ENCODE measurements at places on chromosomes 11 and 22.
A peak's percentile ranks its signal among the peaks of the same experiment; 100 is the strongest.

GRCh38 chr11:7656704-7657103 is 16.6 kb downstream of the CYB5R2 start:
- DNase-seq: no peak

DNA sequence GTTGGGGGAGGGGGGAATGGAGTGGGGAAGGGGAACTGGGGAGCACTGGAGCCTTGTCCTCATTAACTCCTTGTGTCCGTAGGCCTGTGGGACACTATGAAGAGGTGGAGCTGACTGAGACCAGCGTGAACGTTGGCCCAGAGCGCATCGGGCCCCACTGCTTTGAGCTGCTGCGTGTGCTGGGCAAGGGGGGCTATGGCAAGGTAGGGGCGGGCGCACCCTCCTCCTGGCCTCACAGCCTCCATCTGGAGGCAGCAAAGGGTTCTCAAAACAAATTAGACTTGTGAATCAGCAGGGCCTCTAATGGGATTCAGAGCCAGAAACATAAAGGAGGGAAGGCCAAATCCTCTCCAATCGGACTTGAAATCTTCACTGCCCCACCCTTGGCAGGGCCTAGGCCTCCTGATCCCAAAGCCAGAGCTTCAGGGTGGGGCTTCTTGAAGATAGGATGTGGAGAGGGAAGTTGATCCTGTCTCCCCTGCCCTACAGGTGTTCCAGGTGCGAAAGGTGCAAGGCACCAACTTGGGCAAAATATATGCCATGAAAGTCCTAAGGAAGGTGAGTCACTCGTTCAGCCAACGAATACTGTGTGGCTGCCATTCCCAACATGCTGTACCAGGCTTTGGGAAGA is 859 bp downstream of the RPS6KB2 start:
- DNase-seq: no peak

DNA sequence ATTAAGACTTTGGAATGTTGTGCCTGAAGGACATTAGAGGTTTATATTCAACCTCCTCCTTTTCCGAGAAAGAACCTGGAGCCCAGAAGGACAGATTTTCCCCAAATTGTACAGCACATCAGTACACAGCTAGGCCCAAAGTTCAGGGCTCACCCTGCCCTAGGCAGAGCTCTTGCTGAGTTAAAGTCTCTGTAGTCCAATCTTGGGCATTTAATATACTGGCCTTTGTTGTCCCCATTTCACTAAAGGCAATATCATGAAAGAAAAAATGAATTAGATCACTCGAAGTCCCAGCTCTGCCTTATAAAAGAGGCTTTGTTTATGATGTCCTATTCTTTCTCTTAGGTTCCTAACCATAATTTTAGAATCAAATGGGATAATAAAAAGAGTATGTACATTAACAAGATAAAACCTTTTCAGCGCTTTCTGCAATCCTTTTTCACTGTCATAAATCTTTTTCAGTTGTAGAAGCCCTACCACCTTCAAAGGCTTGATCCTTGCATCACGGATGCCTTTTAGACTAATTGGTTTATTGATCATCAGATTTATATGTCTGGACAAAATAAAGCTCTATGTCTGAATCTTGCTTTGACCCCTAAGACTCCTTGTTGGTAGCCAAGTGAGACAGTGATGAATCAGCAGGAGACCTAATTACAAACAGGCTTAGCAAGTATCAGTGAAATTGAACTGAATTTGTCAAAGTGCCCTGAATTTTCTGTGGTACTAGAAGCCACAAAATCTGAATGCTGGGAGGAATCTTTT is 39.8 kb downstream of the RELT start:
- DNase-seq: no peak

- DNase-seq: no peak
These were observed 25.5 kb downstream of the UVRAG start for GRCh38 chr11:75840522-75840921.

DNA sequence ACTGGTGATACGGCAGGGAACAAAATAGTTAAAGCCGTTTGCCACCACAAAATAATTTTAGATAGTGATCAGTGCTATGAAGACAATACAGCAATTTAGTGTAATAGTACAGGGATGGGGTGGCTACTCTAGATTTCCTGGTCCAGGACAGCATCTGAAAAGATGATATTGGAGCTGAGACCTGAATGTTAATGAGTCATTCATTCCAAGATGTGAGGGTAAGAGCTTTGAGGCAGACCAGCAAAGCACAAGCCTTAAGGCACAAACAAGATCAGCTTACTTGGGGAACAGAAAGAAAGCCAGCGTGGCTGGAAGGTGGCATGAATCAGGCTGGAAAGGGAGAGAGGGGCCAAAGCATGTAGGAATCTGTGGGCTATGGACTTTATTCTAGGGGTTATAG is 132.3 kb downstream of the TRIM44 start:
- DNase-seq: no peak

DNA sequence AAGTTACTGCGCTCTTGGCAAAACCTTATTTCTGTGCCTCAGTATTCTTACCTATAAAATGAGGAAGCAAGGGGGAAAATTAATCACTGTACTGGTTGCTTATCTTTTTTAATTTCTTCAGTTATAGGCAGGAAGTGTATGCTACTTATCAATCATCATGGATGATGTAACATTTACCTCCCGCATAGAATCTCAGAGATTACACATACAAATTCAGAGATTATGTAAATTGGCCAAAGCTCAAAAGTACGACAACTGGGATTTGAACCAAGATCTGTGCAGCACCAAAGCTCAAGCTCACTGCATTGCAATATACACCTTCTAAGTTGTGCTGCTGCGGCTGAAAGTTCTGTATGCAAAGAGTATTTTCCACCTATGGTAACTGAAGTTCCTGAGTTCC is 83.0 kb downstream of the PDHX start:
- no peak for DNase-seq

DNA sequence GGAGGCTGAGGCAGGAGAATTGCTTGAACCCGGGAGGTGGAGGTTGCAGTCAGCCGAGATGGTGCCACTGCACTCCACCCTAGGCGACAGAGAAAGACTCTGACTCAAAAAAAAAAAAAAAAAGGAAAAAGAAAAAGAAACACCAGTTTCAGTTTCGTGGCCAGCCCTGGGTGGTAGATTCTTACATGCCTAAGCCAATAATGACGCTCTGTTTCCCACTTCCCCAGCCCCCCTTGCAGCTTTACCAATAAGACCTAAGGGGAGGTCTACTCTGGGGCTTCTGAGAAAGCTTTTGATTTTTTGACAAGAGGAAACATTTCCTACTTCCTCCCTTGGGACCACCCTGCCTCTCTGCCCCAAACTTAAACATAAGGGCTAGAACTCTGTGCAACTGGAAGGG is 30.0 kb upstream of the PTPRJ start:
- DNase-seq: peak; percentile 67

GRCh38 chr11:114274637-114275036 is 21.6 kb upstream of the NNMT start:
- DNase-seq: no peak

- DNase-seq: no peak
These were observed 152.8 kb downstream of the CHST1 start for GRCh38 chr11:45512471-45513148.

- no peak for DNase-seq
These were observed 120.3 kb downstream of the ETS1 start for GRCh38 chr11:128467041-128467440.

DNA sequence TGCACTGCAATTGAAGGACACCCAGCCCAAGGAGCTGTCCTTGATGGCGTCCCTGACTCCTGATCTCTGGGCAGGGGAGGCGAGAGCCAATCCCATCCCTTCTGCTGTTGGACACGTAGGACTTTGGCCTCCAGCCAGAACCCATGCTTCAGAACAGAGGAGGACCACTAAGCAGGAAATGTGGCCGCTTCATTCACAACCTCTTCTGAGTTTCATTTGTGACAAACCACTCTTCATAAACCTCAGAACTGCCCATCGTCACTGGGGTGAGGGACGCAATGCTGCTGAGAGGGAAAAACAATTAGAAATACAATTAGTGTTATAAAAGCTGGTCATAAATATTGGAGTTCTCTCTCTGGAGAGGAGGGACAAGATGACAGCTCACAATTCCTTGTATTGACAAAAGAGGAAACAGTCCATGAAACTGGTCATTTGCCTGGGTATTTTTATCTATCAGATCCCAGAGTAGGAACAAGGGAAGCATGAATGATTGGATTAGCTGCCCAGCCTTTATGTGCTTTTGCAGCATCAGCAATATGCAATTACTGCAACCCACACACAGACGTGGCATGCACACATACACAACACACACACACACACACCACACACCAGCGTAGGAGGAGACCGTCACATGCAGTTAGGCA is 216.5 kb upstream of the CADM1 start:
- no peak for DNase-seq

DNA sequence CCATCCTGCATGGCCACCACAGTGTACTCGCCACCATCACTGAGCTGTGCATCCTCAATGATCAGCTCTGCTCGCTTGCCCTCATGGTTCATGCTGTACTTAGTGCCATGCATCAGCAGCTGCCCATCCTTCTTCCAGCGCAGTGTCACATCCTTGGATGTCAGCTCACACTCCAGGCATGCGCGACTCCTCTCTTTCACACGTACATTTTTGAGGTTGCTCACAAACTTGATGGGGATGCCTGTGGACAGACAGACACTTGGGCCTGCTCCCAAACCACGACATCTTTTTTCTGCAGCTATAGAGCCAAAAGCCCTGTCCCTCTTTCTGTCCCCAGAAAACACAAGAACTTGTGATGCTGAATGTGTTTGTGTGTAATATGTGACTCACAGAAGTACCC is 10.5 kb downstream of the IGSF22 start:
- no peak for DNase-seq

DNA sequence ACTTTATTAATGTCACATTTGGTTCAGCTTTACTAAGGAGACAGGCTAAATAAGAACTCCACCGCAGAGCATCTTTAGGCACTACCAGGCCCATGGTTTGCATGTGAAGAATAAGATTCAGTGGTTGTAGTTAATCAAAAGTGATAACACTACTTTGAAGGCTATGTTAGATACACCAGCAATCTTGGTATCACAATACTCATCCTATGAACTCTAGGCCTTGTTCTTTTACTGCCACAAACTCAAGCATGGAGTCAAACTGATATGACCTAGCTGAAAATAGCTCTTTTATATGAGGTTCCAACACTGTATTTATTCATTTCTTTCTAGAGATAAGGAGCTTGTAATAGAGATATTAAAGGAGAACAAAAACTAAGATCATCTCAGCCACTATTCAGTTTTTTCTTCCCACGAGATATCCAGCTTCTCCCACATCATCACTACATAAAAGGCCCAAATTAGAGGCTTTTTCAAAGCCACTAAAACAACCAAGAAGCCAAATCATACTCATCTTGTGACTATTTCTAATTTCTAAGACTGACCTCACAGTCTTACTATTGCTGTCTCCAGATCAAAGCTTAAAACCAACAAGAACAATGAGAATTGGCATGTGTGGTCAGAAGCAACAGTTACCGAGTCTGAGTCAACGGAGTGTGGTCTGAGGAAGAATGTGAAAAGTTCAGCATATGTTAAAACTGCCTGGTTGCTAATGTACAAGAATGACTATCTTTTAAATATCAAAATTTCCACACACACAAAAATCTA is 25.1 kb upstream of the GUCY1A2 start:
- no peak for DNase-seq

DNA sequence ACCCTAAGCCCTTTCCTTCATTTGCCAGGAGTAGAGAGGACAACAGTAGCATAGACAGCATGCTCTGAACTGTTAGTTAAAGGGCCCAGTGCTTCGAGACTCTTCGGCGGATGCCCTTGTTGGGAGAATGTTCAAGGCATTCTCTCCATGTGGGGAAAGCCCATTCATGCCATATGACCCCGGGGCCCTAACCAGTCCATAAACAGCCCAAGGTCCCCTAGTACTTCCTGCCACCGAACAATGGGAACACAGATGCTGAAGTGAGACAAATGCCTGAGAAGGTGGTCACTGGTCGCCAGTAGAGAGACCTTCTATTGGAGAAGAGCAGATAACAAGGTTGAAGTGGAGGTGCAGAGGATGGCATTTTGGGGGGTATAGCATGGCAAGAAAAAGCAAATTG is 80.7 kb downstream of the FLI1 start:
- DNase-seq: no peak

DNA sequence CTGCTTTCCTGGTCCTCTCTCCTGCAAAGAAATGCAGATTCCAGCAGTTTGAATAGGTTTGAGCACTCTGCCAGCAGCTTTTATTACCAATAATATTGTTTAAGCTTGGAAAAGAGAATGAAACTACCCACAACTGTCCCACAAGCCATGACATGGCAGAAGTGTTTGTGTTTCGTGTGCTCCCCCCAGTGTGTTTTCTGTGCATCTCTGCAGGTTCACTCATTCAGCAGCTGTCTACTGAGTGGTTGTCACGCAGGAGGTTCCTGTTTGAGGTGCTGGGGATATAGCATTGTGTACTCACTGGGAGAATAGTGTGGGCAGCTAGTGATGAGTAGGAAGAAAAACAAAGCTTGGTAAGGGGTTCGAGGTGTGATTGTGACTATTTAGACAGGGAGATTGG is 55.3 kb upstream of the SUSD2 start:
- no peak for DNase-seq

- DNase-seq: no peak
These were observed 506 bp downstream of the MCM5 start for GRCh38 chr22:35400501-35400790.

- no peak for DNase-seq
These were observed 109.3 kb downstream of the ARFGAP2 start for GRCh38 chr11:47067401-47067800.

GRCh38 chr22:41656556-41656955 is 32.1 kb downstream of the SNU13 start:
- no peak for DNase-seq

DNA sequence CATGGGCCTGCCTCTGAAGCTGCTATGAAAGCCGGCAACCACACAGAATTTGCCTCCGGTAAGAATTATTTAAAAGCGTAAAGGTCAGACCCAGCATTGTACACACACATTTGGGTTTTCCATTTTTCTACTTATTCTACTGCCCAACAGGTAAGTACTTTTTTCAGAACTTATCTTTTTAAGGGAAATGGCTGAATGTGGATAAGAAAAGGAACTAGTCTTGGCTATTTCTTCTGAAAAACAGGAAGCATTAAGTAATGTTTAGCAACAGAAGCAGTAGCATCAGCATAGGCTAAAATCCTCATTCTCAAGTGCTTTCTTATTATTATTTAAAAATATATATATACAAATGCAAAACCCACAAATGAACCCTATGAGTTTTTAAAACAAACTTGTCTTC is 103.1 kb downstream of the MPPED2 start:
- DNase-seq: no peak

- DNase-seq: no peak
These were observed 99.8 kb downstream of the ARL14EP start for GRCh38 chr11:30422447-30423278.

DNA sequence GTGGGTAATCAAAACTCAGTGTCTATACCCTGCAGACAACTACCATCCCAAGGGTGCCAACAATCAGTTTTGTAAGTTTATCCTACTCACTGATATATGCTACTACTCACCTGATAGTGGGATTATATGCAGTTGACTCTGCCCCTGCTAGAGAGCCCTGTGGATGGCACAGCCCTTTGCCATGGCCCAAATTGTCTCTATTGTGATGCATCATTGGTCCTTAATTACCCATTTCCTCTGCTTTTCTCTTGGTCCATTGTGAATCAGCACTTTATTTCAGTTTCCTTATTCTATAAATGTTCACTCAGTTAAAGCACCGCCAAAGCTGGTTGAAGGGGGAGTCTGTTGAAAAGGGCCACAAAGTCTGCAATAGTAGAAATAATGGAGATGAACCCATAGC is 42.3 kb downstream of the PLAAT5 start:
- no peak for DNase-seq
